PC-3 (cell line): ENCODE measurements at places on chromosomes 2 and 18.
A peak's percentile ranks its signal among the peaks of the same experiment; 100 is the strongest.

DNA sequence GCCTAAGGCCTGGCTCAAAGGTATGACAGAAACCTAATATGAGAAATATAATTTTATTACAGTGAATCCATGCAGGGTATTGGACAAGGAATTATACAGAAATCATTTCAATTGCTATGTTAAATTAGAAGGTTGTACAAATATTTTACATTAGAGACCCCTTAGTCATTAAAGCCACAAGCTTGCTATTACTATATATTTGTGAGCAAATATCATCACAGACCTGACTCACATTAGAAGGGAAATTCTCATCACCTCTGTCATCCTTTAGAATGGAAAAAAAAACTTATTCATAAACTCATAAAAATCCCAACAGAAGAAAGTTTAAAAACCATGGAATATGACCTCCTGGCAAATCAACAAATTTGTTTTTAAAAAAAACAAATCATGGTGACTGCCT is 277.9 kb downstream of the DCC start:
- H3K4me1 ChIP-seq: peaks cover 10% of the 10 kb centered on the region; the same call in 1 of the 2 replicates
- H3K4me3 ChIP-seq: no peak overlapping the region
- H3K27ac ChIP-seq: peak overlapping the region; percentile 57
- H3K36me3 ChIP-seq: no peaks in the 10 kb centered on the region

DNA sequence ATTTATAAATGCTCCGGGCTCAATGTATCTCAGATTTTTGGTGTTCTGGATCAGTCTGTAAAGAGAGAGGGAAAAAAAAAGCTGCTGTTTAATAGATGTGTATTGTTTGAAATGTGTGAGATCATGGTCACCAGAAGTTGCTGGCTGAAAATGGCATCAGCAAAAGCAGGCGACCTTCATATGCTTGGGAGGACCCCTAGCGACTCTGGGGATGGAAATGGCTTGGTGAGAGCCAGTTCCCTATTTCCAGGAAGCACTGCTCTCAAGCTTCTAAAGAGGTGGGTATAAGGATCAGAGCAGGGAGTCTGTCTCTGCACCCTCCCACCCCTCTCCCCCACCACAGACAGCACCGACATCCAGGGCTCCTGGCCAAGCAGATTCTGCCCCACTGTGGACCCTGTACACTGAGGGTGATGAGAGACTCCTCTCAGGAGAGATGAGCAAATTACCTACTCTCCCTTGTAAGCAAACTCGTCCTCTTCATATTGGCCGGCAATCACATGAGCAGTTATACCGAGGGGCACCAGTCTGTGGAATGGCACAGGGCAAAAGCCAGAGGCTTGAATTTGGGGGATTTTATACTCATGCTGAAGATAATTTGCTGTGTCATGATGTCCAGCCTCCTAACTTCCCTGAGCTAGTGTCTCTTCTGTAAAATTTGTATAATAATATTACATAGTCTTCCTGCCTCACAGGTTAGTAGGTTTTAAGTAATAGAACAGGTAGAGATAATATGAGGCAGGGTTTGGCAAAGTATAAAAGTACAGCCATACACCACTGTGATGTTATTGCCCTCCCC is 29.6 kb downstream of the LHCGR start:
- 0 out of 2 replicates have a peak, but pooled peaks cover 2% of the 10 kb centered on the region for H3K27me3 ChIP-seq
- H3K36me3 ChIP-seq: no peaks in the 10 kb centered on the region
- H3K4me1 ChIP-seq: no peaks in the 10 kb centered on the region
- no peak overlapping the region for H3K27ac ChIP-seq
- DNase-seq: peak; percentile 9
- H3K4me3 ChIP-seq: no peak overlapping the region

DNA sequence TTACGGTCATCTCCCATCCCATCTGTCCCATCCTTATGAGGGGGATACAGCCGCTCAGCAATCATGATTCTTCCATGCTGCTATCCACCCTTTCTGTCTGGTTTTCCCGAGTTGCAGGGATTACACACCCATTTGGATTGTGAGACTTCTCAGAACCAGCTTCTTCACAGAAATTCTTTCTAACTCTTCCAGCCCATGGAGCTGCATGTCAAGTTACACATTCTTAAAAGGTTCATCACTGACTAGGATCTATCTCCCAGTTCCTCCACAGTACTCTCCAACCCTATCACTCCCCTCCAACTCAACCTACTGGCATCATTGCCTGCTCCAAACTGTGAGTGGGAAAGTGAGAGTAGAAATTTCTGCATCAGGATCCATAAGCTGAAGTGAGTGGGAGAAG is 558.2 kb upstream of the TNP1 start:
- no peaks in the 10 kb centered on the region for H3K27me3 ChIP-seq
- H3K4me3 ChIP-seq: no peak overlapping the region
- no peak overlapping the region for H3K27ac ChIP-seq
- no peaks in the 10 kb centered on the region for H3K36me3 ChIP-seq
- no peaks in the 10 kb centered on the region for H3K4me1 ChIP-seq

DNA sequence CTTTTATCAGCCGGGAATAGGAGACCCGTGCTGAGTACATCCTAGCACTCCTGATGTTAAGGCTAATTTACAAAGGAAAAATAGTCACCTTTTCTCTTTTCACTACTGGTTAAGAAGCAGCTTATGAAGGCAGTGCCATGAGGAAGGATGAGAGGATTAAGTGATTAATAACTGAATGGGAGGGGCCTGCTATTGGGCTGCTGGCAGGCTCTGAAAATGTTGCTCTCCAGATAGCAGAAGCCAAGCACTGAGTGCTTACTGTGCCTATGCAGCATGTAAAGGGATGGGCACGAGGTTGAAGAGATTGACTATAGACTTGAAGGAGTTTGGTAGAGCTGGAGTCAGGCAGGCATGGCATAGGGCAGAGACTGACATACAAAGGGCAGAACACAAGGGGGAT is 282.4 kb upstream of the THSD7B start:
- no peaks in the 10 kb centered on the region for H3K36me3 ChIP-seq
- no peak for DNase-seq
- 0 out of 2 replicates have a peak, but pooled peaks cover 12% of the 10 kb centered on the region for H3K27me3 ChIP-seq
- no peak overlapping the region for H3K4me3 ChIP-seq
- no peaks in the 10 kb centered on the region for H3K4me1 ChIP-seq

- H3K4me1 ChIP-seq: no peaks in the 10 kb centered on the region
- H3K27me3 ChIP-seq: no peaks in the 10 kb centered on the region
- H3K36me3 ChIP-seq: no peaks in the 10 kb centered on the region
- no peak overlapping the region for H3K4me3 ChIP-seq
- H3K27ac ChIP-seq: no peak overlapping the region
Measured at GRCh38 chr18:49398331-49398730, 62.1 kb downstream of the DYM start.

DNA sequence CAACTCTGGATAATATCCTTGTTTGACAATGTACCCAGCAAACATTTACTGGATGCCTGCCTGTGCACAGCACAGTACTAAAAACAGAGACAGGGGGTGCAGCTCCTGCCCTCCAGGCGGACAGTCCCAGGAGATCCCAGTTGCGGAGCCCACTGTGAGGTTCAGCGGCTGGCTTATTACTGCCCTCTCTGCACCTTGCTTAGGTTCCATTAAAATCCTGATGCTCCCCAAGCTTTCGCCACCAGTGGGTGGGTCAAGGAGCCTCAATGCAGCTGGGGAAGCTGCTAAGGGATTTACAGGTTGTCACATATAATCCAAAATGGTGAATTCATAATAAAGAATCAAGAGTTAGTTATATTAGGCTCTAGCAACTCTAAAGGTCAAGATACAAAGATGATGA is 38.3 kb downstream of the CRACDL start:
- DNase-seq: no peak
- H3K27ac ChIP-seq: no peak overlapping the region
- no peaks in the 10 kb centered on the region for H3K4me1 ChIP-seq

DNA sequence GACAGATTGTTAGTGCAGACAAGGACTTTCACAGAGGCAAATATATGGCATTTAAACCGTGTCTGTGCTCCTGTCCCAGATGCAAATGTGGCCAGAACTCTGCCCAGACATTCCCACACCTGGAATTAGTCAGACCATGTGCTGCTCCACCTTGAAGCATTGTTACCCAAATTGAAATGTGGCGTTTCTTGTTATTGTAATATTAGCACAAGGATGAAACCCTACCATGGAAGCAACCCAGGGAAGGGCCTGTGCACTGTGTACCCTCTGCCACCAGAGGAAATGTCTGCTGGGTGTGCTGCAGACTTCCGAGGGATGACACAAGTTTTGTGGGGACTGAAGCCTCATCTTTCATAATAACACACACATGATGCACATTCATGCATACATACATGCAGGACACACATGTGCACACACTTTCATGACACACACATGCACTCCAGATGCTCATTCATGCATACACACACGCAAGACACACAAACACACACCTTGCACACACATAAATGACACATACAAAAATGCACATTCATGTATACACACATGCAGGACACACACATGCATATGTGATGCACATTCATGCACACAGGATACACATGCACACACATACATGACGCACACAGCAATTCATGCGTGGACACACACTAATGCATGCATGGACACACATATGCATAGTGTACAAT is 133.2 kb upstream of the SNTG2 start:
- no peak overlapping the region for H3K27ac ChIP-seq
- H3K27me3 ChIP-seq: peaks cover 89% of the 10 kb centered on the region

- H3K4me3 ChIP-seq: no peak overlapping the region
- H3K36me3 ChIP-seq: no peaks in the 10 kb centered on the region
- no peak for DNase-seq
Measured at GRCh38 chr2:85430752-85431569, 12.4 kb downstream of the SH2D6 start.

DNA sequence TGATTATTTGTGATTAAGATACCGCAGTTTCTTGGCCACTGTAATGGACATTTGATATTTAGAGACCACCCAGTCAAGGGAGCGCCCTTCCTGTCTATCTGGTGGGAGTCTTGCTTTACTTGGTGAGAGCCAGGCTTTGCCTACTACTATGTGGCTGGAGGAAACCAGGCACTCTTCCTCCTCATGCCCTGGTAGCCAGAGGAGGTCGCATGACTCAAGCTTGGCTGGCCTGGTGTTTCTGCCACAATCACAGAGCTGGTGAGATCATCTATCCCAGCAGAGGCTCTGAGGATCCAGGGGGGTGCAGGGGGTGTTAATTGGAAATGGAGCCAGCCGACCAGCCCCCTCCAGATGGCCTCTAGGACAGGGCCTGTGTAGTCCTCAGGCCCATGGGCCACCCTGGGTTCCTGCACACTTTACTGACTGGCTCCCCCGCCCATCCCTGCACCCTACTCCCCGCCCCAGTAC is 46.8 kb upstream of the BIN1 start:
- peaks cover 34% of the 10 kb centered on the region for H3K4me1 ChIP-seq
- peak overlapping the region; percentile 78 for H3K27ac ChIP-seq
- DNase-seq: peak; percentile 91
- H3K27me3 ChIP-seq: no peaks in the 10 kb centered on the region
- no peak overlapping the region for H3K4me3 ChIP-seq
- no peaks in the 10 kb centered on the region for H3K36me3 ChIP-seq

DNA sequence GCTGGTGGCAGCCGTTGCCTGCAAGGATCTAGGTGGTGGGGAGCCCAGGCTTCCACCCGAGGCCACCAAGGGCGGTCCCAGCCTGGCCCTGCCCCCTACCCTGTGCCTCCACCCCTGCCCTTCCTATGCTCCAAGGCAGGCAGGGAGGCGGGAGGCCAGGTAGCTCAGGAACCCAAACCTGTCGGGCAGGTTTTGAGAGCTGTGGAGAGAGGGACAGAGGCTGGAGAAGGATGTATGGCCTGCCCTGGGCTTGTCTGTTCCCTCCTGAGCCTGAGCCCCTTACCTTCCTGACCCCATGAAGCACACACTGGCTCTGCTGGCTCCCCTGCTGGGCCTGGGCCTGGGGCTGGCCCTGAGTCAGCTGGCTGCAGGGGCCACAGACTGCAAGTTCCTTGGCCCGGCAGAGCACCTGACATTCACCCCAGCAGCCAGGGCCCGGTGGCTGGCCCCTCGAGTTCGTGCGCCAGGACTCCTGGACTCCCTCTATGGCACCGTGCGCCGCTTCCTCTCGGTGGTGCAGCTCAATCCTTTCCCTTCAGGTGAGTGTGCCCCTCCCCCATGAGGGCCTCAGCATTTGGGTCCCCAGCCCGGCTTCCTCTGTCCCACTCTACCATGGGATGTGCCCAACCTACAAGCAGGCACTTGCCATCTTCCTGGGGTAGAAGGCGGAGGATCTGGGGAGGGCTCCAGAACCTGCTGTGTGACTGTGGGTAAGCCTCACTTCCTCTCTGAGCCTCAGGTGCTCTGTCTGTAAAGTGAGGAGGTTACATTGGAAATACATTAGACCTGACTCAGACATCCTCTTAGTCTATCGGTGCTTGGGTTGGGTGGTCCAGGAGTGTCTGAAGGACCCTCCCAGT is at the start of gene PROM2:
TSS of gene PROM2 (plus strand) at position 159 of the 860 bp plus-strand sequence. CDS start at position 296, 137 bp downstream.
- peaks cover 53% of the 10 kb centered on the region for H3K4me1 ChIP-seq
- H3K36me3 ChIP-seq: peaks cover 7% of the 10 kb centered on the region
- H3K4me3 ChIP-seq: peak within 1 kb of the TSS; percentile 66
- peak within 1 kb of the TSS; percentile 81 for H3K27ac ChIP-seq
- peak; percentile 90 for DNase-seq

DNA sequence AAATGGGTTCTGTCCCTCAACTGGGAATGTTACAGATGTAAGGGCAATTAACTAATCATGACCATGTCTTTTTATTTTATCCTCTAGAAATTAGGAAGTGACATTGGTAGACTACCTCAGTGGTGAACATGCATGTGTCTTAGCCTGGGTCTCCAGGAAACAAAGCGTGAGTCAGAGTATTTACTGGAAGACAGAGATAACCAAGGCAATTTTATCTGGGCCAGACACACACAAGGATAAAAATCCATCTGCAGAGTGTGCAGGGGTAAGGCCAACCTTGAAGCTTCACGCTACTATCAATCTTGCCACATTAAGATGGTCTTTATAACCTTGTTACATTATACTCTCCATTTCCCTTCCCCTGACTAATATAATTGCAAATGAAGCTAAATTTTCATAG is 487.5 kb downstream of the SUCLG1 start:
- H3K27me3 ChIP-seq: no peaks in the 10 kb centered on the region
- peak; percentile 3 for DNase-seq
- H3K4me1 ChIP-seq: no peaks in the 10 kb centered on the region

DNA sequence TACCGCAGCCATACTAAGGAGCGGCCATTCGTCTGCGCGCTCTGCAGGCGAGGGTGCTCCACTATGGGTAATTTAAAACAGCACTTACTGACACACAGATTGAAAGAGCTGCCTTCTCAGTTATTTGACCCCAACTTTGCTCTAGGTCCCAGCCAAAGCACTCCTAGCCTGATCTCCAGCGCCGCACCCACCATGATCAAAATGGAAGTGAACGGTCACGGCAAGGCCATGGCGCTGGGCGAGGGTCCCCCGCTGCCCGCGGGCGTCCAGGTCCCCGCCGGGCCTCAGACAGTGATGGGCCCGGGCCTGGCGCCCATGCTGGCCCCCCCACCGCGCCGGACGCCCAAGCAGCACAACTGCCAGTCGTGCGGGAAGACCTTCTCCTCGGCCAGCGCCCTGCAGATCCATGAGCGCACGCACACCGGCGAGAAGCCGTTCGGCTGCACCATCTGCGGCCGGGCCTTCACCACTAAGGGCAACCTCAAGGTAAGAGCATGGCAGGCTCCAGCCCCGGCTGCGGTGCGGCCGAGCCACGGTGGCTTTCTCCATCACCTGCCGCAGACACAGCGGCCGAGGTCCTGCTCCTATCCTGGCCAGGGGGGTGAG is 15.5 kb downstream of the SALL3 start:
- no peaks in the 10 kb centered on the region for H3K36me3 ChIP-seq
- no peaks in the 10 kb centered on the region for H3K4me1 ChIP-seq
- H3K27ac ChIP-seq: no peak overlapping the region
- no peak for DNase-seq

- no peak overlapping the region for H3K27ac ChIP-seq
- DNase-seq: no peak
- no peaks in the 10 kb centered on the region for H3K4me1 ChIP-seq
- H3K27me3 ChIP-seq: no peaks in the 10 kb centered on the region
Measured at GRCh38 chr2:159409116-159409800, 122.8 kb upstream of the WDSUB1 start.
